Stimulated activated CD8-positive, alpha-beta memory T cell treated with anti-CD3 and anti-CD28 coated beads, Interleukin-4, amount 100 ng/mL, for 1 hour (primary cell): ENCODE measurements at places on chromosomes 7 and 10.

- peak; percentile 37 for DNase-seq
Measured at GRCh38 chr7:105656922-105657521, 75.7 kb upstream of the EFCAB10 start.

- DNase-seq = no peak
Measured at GRCh38 chr10:85995791-85996190, 370.8 kb downstream of the GRID1 start.

- no peak for DNase-seq
Measured at GRCh38 chr7:27254625-27255024, 12.0 kb downstream of the EVX1 start.

GRCh38 chr7:139118805-139119485, 9.4 kb upstream of the ZC3HAV1 start:
- DNase-seq = no peak

- no peak for DNase-seq
Measured at GRCh38 chr10:114294549-114294948, 55.5 kb downstream of the VWA2 start.

DNA sequence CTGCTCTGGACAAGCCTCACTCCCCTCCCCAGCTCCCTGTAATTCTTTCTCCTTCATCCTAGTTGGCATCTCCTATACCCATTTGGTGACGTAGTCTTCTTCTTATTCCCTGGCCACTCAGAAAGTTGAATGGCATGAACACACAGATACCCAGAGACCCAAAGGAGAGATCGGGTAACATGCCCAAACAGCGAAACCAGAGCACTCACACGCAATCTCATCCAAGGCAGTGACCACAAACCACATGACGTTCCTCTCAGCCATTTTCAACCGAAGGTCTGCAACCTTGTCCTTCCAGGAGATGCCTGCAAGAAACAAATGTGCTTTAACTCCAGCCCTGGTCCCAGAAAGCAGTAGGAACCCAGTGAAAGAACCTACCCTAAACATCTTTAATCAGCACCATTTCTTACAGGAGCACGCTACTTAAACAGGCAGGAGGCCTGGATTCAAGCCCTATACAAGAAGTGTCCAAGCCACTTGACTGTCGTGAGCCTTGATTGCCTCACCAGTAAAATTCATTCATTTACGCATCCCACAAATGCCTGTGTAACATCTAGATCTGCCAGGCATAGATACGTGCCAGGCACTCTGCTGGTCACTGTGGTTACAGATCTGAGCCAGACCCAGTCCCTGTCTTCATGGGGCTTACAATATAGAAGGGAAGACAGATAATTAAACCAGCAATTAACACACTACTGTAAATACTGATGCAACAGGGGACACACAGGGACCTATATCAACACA, 37.1 kb downstream of the XPNPEP1 start:
- no peak for DNase-seq

DNA sequence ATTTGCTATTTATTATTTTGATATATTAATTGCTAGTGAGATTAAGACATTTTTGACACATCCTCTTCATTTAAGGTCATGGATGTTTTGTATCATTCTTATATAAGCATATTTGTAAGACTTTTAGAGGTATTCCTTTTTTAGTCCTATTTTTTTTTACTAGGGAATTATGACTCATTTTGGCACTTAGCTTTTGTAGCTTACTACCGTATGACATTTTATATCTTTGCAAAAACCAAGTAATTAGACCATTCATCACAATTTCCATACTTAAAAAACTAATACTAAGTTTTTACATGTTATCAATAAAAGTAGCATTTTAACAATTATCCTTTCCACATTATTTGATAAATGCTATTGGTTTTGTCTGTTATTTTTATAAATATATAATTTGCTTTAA, 41.6 kb downstream of the BMPR1A start:
- DNase-seq = no peak

DNA sequence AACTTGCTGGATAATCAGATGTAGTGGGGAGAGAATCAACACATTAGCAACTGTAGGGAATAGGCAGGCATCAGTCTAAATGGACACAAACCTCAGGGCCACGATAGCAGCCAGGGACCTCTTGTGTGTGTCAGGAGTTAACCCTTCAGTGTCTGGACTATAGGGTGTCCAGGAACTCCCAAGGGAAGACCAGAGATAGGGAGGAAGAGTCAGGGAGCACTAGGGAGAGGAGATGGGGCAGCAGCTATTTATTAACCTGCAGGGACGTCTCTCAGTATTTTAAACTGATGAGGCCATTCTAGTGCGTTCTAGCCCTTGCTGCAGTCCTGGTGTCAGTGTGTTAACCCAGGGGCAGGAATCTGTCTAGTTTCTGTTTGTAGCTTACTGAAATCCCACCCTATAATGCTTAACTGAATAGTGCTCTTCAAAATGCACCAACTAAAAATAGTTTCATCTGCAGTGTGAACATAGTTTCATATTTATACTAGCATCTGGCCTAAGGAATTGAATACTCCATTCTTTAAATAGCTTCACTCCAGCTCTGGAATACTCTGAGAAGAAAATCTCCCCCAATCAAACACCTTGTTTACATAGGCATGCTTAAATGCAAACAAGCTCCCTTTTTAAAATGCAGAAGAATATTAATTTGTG, 62.7 kb downstream of the ARID5B start:
- DNase-seq = no peak

DNA sequence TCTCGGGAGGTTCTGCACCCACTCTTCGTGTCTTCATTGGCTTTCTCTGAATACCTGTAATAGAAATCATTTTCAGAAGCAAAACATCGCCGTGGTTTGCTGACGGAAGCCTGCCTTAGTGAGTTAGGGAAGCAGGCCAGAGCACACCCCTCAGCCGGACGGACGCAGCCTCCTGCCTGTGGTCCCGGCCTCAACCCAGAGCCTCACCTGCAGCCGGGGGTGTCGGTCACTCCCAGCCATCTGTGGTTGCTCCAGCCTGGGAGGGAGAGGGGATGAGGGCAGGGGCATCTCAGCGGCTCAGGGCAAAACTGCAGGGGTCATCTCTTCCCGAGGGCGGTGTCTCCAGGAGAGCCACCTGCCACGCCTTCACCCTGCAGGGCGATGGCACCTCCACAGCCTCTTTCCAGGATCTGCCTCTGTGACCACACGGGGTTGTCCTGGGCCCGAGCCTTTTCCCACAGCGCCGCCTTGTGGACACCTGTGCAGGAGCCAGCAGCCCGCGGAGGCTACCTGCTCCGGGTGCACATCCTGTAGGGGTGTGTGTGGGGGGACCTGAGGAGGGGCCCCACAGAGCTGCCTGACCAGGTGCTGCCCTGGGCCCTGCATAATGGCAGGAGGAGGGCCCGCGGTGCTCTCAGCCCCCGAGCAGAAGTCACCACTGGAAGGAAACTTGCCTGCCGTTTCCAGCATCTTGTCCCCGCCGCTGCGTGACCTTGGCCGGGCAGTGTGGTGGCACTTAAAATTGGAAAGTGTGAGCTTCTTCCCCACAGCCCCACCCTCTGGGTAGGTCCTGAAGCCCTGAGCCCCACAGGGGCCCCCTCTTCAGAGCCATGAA, 21.6 kb upstream of the AP5Z1 start:
- DNase-seq = peak; percentile 75

DNA sequence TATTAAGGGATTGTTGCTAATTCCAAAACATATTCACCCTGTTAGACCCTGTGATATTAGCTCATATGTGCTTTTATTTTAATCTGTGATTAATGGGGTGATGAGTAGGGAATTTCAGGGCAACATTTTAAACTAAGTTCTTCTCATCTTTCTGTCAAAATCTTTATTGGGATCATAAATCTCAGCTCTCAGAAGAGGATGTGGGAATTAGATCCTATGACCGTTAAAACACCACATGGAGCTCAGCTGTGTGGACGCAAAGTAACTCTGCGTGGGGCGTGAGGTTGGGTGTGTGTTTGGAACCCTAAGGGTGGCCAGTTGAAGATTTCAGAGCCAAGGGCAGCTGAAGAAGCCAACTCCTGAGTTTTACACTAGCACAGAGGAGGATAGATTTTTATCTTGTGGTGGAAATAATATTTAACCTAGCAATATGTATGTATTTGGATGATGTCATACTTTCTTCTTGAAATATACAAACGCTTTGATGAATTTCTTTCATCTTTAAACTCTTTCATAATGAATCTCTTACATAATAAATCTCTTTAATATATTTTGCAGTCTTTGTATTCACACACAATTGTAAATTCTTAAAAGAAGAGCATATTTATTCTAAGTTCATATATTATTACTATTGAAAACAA, 64.4 kb downstream of the EPDR1 start:
- DNase-seq = no peak

DNA sequence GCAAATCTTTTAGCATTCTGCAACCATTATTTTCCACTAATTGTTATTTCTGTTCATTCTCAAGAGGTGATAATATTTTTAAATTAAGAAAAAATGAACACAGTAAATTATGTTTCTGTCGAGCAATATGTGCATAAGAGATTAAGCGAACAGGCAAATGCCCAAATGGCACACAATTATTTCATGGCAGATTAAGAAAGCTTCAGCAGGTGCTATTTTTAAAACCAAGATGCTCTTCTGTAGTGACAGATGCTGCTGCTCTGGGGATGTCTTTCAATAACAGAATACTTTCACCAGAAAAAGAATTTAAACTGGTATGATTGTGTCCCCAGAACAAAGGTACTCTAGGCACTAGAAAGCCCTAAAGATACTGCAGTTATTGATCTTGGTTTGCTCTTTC, 412.7 kb upstream of the SORCS1 start:
- DNase-seq = no peak

- no peak for DNase-seq
Measured at GRCh38 chr10:75707080-75707840, 275.8 kb downstream of the LRMDA start.

- DNase-seq = no peak
Measured at GRCh38 chr10:106189292-106189691, 975.2 kb downstream of the SORCS1 start.

GRCh38 chr7:45211066-45211465, 53.5 kb downstream of the RAMP3 start:
- DNase-seq = no peak

DNA sequence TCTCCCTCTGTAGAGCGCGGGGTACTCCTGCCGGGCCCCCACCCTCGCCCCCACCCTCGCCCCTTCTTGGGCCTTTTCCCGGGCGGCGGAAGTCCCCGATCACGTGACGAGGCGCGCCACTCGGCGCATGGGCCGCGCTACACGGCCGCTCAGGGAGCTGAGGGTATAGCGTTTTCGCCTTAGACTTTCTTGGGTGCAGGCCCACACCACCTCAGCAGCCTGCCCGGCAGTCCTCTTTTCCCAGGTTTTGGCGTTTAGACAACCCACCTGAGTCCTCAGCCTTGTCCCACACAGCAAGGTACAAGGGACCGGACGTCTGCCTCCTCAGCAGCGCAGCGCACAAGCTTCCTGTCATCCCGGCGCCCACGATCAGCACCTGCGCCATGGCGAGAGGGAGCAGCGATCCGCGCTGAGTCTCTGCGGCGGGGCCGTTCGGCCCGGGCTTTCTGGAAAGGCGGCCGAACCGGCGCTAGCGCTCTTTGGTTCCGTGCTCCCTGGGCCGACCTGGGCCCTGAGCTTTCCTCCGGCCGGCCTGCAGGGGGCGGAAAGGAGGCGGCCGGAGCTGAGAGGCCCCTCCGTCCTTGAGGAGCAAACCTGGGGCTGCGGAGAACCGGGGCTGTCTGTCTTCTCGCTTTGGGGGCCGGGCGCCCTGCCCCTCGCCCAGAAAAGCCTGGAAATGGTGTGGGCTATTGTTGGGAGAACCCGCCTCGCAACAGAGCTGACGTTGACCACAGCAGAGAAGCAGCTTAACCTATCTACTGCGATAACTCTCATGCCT, at the start of gene RNLS:
Gene RNLS (minus strand): TSS at position 513 of the 778 bp plus-strand sequence.
- DNase-seq = peak; percentile 27

DNA sequence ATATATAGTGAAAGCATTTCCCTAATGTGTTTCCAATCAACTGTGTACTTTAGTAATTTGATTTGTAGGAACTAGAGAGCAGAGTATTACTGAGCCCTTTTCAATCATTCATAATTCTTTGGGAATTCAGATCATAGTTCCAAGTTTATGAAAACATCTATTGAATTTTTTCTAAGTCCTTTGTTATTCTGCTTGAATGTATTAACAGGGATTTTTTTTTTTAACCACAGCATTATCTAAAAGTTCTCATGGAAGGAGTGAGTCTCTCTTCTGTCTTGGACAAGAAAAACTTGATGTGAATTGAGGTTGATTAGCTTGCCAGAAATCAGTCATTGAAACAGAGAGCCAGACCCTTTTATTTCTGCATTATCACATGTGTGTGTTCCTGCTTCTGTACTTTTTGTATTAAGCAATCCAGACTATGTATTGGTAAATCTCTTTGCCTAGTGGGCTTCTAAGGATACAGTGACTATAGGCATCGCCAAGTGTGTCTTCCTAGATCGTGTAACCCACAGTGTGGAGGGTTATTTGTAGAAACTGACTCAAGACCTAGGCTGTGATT, 59.9 kb downstream of the BMPER start:
- no peak for DNase-seq

GRCh38 chr10:102519246-102519825, 15.6 kb downstream of the SUFU start:
- no peak for DNase-seq

DNA sequence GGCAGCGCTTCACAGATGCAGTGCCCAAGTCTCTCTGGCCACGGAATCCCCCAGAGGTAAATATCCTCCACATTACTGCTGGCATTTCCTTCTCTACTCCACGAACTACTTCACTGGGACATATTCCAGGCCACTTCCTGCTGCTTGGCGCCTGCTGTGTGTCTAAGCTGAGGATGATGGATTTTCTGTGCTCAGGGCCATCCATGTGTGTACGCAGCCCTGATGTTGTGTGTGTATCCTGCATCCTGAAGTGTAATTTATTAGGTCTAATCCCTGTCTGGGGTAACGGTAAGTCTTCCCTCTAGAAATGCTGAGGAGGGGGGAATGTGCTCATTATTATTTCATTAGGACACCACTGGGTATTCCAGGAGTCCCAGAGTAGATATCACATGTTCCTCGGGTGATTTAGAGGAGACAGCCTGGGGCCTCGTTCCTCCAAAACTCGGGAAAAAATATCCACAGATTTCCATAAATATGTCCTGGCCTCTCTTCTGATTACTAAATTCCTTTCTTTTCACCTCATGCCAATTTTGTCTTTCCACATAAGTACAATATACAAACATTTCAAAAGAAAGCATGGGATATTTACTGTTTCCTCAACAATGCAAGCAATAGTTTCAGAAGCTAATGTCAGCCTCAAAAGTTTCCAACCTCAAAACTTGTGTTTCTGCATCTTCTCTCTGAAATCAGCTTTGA, 25.5 kb upstream of the HABP2 start:
- no peak for DNase-seq

DNA sequence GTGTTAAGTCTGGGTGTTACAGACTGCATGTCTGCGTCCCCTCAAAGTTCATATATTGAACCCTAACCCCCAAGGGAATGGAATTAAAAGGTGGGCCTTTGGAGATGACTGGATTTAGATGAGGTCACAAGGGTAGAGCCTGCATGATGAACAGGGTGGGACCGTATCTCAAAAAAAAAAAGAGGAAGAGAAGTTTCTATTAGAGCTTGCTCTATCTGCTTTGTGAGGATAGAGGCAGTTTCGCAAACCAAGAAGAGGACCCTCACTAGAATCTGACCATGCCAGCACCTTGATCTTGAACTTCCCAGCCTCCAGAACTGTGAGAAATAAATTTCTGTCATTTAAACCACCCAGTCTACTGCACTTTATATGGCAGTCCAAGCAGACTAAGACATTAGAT, 1.4 kb downstream of the KIN start:
- no peak for DNase-seq

- no peak for DNase-seq
Measured at GRCh38 chr7:641269-641671, 85.2 kb upstream of the DNAAF5 start.

- DNase-seq = no peak
Measured at GRCh38 chr10:133275684-133276092, 980 bp downstream of the ADAM8 start.

GRCh38 chr7:28179120-28180030, 1.2 kb downstream of the JAZF1 start:
- peak; percentile 41 for DNase-seq
